ENCODE measurements at places on chromosomes 11 and 22.

DNA sequence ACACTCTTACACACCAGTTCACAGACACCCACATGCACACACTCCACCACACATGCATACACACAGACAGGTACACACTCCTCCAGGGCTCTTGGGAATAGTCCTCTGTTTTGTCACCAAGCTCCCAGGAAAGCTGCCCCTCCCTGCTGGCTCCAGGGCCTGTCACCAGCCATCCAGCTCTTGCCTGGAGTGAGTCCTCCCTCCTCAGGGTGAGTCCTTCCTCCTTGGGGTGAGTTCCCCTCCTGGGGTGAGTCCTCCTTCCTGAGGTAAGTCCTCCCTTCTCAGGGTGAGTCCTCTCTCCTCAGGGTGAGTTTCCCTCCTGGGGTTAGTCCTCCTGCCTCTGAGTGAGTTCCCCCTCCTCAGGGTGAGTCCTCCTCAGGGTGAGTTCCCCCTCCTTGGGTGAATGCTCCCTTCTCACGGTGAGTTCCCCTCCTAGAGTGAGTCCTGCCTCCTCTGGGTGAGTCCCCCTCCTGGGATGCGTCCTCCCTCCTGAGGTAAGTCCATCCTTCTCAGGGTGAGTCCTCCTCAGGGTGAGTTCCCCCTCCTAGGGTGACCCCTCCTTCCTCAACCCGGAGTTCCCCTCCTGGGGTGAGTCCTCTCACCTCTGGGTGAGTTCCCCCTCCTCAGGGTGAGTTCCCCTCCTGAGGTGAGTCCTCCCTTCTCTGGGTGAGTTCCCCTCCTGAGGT is 100.6 kb upstream of the FGF3 start:
- DNase-seq = no peak

GRCh38 chr22:41557401-41558240 is 3.2 kb upstream of the CSDC2 start:
- peak; percentile 69 for DNase-seq

GRCh38 chr22:30552719-30553118 is 6.2 kb upstream of the SEC14L6 start:
- no peak for DNase-seq

DNA sequence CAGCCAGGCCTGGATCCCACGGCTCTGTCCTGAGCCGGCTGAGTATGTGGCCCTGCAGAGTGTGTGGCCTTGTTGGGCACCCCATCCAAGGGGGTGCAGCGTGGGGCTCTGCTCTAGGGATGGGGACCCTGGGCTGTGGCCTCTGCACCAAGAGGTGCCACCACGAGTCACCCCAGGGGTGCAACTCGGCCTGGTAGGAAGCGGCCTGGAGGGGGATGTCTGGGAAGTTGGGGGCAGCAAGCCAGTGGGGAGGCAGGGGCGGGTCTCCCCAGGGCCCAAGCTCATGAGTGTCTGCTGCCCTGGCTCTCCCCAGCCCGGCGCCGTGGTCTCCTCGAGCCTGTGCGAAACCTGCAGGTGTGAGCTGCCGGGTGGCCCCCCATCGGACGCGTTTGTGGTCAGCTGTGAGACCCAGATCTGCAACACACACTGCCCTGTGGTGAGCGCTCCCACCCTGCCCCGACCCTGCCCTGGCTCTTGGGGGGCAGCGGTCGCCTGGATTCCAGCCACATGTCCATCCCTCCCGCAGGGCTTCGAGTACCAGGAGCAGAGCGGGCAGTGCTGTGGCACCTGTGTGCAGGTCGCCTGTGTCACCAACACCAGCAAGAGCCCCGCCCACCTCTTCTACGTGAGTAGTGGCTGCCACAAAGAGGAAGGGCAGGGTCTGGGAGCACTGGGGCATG is 24.2 kb upstream of the MUC5B start:
- DNase-seq = no peak

GRCh38 chr22:50260801-50261614 is 475 bp downstream of the MAPK12 start:
- no peak for DNase-seq
